H1 (cell line): ENCODE measurements at places on chromosomes 11 and 22. TPM values are rescaled to one million over a fixed set of nuclear protein-coding genes. Genes with fewer than 3 reads are reported as not detected.

GRCh38 chr11:36056160-36056751 lies 112.4 kb downstream of the LDLRAD3 start:
- no peak overlapping the region for H3K27ac ChIP-seq
- DNase-seq = no peak
- no peaks in the 10 kb centered on the region for H3K36me3 ChIP-seq
- no peak overlapping the region for H3K4me3 ChIP-seq

C11orf91 gene
- not detected in 2 replicates for total RNA-seq

DNA sequence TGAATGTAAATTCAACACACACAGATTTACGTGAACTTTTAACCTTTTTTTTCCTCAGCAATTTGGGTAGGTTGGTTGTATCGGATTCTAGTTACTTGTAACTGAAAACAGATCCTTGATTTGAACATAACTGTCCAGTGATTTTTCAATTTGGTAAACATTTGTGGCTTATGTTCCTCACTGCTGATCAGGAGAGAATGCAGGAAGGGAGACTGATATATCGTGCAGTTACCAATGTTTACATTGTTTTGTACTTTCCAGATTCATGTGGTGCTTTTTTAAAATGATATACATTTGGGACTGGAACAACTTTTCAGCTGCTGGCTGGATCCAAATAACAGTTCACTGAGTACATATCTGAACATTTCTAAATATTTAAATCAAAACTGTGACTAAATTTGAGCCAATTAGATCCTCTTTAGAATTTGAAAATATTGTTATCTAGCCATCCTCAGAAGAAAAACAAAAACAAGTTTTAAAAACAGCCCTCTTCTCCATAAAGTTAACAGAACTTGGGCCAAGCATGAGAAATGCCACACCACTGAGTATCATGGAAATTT lies 84.3 kb upstream of the MTMR2 start:
- no peaks in the 10 kb centered on the region for H3K4me1 ChIP-seq
- no peaks in the 10 kb centered on the region for H3K27me3 ChIP-seq
- no peaks in the 10 kb centered on the region for H3K36me3 ChIP-seq
- H3K27ac ChIP-seq = no peak overlapping the region
- DNase-seq = no peak
- no peak overlapping the region for H3K4me3 ChIP-seq

DNA sequence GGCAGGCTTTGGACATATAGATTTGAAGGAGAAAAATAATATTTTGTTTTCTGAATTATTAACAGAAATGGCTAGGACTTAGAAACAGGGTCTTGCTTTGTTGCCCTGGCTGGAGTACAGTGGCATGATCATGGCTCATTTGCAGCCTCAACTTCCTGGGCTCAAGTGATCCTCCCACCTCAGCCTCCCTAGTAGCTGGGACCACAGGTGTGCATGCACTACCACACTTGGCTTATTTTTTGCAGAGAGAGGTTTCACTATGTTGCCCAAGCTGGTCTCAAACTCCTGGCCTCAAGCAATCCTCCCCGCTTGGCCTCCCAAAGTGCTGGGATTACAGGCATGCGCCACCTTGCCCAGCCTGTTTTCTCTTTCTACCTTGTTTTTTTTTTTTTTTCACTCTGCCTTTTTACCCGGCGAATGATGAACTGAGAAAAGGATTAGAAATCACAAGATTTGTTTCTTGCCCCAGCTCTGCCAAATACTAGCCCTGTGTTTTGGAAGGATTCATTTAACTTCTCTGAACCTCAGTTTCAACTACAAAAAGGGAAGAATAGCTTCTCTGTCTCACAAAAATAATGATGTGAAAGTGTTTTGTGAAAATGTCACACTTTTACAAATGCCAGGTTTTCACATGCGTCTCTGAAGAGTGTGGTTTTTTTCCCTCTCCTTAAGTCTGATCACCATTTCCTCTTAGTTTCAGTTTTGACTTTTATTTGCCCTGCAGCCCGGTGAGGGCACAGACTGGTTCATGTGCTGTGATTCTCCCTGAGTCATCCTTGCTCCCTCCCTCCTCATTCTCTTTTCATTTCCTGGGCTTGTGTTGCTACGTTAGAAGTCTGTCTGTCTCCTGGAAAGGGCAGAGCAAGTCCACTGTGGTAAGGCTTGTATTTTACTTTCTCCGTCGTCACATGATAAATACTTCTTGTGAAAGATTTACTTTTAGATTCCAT lies 67.7 kb downstream of the BCL2L13 start:
- no peaks in the 10 kb centered on the region for H3K36me3 ChIP-seq
- H3K27me3 ChIP-seq = no peaks in the 10 kb centered on the region
- DNase-seq = no peak
- no peaks in the 10 kb centered on the region for H3K4me1 ChIP-seq

DNA sequence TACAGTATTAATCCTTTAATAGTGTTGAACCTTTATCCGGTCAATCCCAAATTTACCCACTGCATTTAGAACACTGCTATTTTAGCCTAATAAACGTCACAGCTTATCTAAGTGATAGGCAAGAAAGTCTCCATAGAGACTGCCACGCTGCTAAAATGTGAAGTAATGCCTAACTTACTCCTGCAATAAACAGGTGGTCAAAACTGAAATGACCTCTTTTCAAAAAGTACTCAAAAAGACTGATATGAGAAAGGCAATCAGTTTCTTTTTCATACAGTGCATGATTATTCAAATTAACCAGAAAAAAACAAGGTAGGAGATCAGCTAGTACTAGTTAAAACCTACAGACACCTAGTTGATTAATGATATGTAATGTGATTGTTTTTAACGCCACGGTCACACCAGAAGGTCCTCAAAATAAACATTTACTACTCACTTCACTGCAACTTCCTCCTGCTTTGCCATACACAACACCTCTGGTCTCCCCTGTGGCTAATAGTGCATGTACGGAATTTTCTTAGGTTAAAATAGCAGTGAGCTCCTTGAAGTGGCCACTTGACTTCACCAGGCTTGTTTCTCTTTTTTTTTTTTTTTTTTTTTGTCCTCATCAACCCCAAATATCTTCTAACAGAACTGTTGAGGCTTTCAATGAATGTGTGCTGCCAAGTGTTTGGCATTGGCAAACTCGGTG lies 8.8 kb downstream of the ATP5MG start:
- no peak overlapping the region for H3K27ac ChIP-seq
- H3K4me3 ChIP-seq = no peak overlapping the region
- DNase-seq = no peak
- no peaks in the 10 kb centered on the region for H3K4me1 ChIP-seq

DNA sequence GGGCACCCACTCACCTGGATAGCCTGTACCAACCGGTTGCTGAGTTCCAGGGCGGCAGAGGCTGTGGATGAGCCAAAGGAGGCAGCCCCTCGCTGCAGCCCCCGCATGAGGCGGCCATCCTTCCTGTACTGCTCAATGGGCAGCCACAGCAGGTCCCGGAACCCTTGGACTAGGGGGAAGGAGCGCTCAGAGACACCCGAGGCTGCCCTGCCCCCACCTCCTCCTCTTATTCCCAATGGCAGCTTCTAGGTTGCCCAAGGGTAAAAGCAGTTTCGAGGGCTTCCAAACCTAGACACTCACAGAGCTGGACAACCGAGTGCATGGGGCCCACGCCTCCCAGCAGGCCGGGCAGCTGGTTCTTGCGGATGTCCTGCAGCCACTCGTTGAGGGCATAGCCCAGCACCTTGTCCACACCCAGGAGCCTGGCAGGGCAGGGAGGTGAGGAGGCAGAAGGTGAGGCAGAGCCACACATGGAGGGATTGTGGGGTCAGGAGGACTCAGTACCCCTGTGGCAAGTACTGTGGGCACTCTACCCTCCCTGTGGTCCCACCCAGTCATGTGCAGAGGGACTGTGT lies 18.1 kb upstream of the EHD1 start:
- H3K36me3 ChIP-seq = peaks cover 3% of the 10 kb centered on the region; the same call in 1 of the 2 replicates
- H3K4me3 ChIP-seq = no peak overlapping the region
- no peak for DNase-seq
- H3K4me1 ChIP-seq = no peaks in the 10 kb centered on the region
- no peak overlapping the region for H3K27ac ChIP-seq
- no peaks in the 10 kb centered on the region for H3K27me3 ChIP-seq

RBFOX2 gene
- total RNA-seq = 108 and 121 TPM in 2 replicates

DNA sequence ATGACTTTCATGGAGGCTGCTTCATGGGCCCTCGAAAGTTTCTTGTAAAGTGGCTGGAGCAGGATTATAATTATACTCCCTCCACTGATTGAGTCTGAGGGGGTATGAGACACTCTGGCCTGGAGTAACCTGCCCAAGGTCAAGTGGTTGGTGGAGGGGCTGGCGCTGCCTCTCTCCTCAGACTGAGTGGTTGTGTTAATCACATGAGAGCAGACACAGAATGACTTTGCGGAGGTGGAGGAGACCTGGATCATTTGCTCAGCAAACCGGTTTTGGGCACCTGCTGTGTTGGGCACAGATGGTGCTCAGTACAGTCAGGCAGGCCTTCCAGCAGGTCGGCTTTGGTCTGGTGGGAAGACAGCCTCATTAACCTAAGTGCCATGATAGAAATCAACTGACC lies 11.8 kb downstream of the BCR start:
- H3K27ac ChIP-seq = 0 out of 2 replicates have a peak overlapping the region, but pooled peaks have one; percentile 16
- no peak for DNase-seq
- H3K4me3 ChIP-seq = no peak overlapping the region
- H3K36me3 ChIP-seq = no peaks in the 10 kb centered on the region
- H3K4me1 ChIP-seq = peaks cover 23% of the 10 kb centered on the region; the same call in 1 of the 2 replicates

GRCh38 chr11:94705891-94706615 lies 62.1 kb upstream of the AMOTL1 start:
- H3K4me3 ChIP-seq = no peak overlapping the region
- no peaks in the 10 kb centered on the region for H3K27me3 ChIP-seq
- no peaks in the 10 kb centered on the region for H3K36me3 ChIP-seq
- no peak overlapping the region for H3K27ac ChIP-seq
- peaks cover 2% of the 10 kb centered on the region; the same call in 1 of the 2 replicates for H3K4me1 ChIP-seq
- DNase-seq = no peak
